Right ventricle myocardium inferior (tissue), 1 donor: ENCODE measurements at places on chromosomes 16 and 17.
A peak's percentile ranks its signal among the peaks of the same experiment; 100 is the strongest.

- no peak for DNase-seq
Measured at GRCh38 chr17:47884427-47884740, 11.7 kb upstream of the SP2 start.

DNA sequence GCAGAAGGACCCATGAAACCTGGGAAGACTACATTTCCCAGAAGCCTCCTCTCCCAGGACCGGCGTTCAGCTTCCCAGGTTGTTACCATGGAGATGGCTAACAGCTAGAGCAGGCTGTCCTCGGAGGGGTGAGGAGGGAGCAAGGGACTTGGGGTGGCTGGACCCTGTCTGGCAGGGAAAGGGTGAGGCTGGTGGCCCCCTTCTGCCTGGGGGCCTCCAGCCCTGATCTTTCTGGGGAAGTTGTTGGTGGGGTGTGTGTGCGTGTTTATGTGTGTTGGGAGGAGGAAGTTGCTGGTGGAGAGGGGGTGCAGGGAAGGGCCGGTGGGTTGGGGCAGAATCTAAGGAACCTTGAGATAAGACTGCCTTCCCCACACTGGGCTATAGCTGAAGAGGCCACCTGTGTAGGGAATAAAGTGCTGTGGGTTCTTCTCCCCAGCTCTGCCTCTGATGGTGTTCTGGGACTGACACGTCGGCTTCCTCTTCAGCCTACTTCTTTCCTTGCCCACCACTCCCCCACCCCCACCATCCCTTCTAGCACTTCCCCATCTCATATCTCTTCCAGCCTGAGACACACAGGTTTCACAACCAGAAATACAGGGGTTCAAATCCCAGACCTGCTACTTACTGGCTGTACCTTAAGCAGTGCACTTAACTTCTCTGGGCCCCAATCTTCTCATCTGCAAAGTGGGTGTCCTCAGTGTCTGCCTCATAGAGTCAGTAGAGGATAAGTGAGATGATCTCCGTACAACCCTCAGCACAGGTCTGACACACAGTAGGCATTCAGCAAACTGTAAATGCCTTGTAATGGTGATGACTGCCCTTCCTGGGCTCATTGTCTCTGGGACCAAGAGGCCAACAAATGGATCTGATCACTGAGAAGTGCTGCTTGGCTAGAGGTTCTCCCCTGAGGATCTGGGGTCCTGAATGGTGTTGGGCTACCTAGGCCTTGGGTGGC, at the start of gene DRC7:
TSS of gene DRC7 (plus strand) at position 82 of the 955 bp plus-strand sequence. CDS start 3,144 bp downstream, outside the sequence.
- no peak for DNase-seq

- no peak for DNase-seq
Measured at GRCh38 chr16:85923153-85924021, 24.4 kb downstream of the IRF8 start.

GRCh38 chr16:84303023-84303422, 8.3 kb downstream of the WFDC1 start:
- no peak for DNase-seq

GRCh38 chr16:1633310-1633709, 21.1 kb downstream of the CRAMP1 start:
- no peak for DNase-seq

GRCh38 chr17:48432820-48433775, 3.1 kb upstream of the SKAP1 start:
- no peak for DNase-seq

DNA sequence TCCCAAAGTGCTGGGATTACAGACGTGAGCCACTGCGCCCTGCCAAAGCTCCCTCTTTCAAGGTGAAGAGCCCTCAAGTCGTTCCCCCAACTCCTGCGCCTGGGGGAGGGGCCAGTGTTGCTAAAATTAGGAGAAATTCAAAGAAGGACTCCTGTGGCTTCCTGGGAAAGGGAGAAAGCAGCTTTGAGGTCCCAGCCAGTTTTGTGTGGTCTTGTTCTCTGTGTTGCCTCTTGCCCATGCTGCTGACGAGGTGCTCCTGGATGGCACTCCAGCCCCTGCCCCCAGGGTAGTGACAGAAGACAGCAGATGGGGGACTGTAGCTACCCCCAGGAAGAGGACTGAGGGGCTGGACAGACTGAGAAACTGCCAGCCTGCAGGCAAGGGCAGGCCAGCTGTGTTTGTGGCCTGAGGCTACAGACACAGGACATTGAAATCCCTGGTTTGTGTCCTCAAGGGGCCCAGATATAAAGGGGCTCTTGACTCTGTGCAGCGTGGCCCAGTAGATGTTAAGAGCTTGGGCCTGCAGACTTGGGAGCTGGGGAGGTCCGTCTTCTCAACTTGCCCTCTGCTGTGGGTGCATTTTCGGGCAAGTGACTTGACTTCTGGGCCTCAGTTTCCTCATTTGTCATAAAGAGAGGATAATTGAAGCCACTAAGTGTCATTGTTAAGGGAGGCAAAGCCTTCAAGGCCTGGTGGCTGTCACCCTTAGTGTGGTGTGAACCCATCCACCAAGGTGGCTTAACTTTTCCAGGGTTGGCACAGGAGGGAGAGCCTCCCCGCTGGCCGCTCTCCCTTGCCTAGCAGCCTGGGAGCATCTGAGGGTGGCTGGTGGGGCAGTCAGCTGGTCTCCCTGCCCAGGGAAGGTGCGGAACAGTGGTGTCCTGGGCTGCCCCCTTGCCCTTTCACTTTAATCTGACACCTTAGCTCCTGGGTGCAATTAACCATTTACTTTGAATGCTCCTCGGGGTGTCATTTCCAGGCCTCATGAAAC, 4.1 kb downstream of the UBALD2 start:
- DNase-seq, result peak; percentile 6

DNA sequence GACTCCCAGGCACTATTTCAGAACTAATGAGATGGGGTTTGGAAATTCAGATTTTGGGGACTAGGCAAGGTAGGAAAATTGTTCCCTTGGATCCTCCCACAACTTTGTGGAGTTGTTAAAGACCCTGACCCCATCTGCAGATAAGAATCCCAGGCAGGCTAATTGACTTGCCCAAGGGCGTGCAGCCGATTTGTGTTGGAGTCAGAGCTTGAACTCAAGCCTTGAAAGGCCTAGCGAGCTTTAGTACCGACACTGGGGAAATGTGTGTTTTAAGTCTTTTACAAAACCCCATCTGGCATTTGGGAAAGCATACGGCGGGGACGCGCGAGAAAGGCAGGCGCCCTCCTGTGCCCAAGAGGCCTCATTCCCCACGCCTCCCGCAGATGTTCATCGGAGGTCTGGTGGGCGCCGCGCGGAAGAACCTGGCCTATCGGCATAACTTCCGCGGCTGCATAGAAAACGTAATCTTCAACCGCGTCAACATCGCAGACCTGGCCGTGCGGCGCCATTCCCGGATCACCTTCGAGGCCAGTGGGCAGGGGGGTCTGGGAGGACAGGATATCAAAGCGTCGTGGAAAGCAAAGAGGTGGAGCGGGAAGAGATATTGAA, 4.3 kb downstream of the CNTNAP1 start:
- DNase-seq, result no peak

- no peak for DNase-seq
Measured at GRCh38 chr17:4560421-4560820, at the start of gene GGT6. TSS of gene GGT6 (minus strand) at chr17:4560577. CDS start at chr17:4560521, 56 bp downstream.

GRCh38 chr16:60755907-60756306, 1280.3 kb downstream of the CDH8 start:
- no peak for DNase-seq

GRCh38 chr16:17510567-17510966, 39.8 kb upstream of the XYLT1 start:
- DNase-seq, result no peak

GRCh38 chr16:83312718-83313245, 495.0 kb upstream of the HSBP1 start:
- no peak for DNase-seq

GRCh38 chr16:75288181-75288580, 36.8 kb upstream of the BCAR1 start:
- DNase-seq, result no peak

- no peak for DNase-seq
Measured at GRCh38 chr16:9308850-9309249, 217.4 kb downstream of the HAPSTR1 start.

DNA sequence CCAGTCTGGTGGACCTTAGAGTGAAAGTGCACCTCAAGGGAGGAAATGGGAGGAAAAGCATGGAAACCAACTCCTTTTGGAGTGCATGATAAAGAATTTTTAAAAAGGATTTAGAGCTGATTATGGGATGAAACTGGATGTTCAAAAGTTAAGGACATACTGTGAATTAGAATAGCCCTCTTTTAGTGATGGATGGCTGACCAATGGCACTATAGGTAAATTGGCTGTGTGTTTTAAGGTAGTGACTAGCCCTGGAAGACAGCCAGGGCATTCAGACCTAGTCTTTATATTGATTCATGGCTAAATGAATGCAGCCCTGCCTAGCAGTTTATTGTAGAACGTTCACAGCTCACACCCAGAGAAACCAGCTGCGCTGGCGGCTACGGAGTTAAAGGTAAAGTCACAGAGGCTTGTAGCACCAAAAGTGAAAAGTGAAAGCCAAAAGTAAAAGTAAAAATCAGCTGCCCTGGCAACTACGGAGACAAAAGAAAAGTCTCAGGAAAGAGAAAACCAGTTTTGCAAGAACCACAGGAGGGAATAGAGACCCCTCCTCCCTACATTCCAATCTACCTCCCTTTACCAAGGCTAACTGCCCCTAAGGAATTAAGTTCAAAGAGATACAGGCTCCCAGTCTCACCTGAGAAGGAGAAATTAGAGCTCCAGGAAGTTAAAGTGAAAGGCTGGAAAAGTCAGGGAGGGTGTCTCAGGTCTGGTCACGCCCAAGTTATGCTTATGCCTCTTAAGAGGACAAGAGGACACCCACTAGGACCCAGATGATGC, 21.8 kb downstream of the ACSM1 start:
- no peak for DNase-seq

- DNase-seq, result peak; percentile 84
Measured at GRCh38 chr16:31128711-31129567, 6.6 kb downstream of the PRSS8 start.

DNA sequence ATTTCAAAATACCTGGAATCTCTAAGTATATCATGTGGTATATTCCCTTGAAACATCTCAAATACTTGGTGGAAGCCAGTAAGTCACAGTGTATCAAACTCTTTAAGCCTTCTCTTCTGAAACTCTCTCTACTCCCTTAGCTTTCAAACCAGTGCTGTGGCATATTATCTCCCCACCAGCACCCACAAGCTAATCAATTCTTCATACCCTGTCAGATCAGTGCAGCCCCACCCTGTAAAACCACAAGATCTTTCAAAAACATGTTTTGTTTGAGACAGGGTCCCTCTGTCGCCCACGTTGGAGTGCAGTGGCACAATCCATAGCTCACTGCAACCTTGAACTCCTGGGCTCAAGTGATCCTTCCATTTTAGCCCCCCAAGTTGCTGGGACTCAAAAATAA, 91.6 kb upstream of the C17orf78 start:
- no peak for DNase-seq
